Activated B cell treated with CpG ODN at 0.5 μM for 24 hours (primary cell): ENCODE measurements at places on chromosomes 11 and 22.

- DNase-seq = no peak
Observed at GRCh38 chr11:86570020-86570419, 102.4 kb downstream of the ME3 start.

DNA sequence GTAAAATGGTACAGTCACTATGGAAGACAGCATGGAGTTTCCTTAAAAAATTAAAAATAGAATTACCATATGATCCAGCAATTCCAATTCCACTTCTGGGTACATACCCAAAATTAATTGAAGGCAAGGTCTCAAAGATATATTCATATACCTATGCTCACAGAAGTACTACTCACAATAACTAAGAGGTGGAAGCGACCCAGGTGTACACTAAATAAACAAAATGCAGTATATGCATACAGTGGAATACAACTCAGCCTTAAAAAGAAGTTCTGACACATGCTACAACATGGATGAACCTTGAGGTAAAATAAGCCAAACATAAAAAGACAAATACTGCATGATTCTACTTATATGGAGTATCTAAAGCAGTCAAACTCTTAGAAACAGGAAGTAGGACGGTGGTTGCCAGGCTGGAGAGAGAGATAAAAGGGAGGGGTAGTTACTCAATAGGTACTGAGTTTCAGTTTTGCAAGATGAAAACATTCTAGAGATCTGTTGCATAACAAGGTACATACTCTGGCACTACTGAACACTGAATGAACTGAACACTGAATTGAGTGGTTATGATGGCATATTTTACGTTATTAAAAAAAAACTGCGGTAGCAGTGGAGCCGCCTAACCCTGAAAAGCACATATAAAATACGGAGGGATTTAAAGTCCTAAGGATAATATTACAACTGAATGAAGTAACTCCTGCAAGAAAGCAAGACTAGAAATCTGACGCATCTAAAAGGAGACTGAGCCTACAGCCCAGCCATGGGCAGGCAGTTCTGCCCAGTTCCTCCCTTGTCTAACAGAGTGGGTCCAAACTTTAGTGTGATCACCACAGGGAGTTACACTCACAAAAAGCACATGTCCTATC lies 12.8 kb downstream of the DGCR2 start:
- no peak for DNase-seq

DNA sequence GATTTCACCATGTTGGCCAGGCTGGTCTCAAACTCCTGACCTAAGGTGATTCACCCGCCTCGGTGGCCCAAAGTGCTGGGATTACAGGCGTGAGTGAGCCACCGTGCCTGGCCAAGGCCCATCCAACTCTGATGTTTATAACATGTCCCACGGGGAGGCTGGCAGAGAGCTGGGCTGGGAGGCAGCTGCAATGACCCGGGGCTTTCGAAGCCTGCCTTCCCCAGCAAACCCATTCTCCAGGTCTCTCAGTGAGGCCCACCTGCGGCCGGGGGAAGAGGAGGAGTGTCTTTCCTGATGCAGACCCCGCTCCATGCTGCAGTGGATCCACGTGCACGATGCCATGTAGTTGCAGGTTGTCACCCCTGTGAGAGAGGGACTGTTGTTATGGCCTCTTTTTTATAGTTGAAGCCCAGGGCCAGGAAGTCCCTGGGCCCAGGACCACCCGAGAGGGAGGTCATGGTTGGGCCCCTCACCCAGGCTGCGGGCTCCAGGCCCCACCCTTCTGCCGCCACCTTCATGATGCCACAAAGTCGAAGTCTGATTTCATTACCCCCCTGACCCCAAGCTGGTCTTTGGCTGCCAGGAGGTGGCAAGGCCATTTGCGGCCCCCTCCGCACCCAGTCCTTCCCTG lies 38.3 kb downstream of the KCNJ4 start:
- no peak for DNase-seq

DNA sequence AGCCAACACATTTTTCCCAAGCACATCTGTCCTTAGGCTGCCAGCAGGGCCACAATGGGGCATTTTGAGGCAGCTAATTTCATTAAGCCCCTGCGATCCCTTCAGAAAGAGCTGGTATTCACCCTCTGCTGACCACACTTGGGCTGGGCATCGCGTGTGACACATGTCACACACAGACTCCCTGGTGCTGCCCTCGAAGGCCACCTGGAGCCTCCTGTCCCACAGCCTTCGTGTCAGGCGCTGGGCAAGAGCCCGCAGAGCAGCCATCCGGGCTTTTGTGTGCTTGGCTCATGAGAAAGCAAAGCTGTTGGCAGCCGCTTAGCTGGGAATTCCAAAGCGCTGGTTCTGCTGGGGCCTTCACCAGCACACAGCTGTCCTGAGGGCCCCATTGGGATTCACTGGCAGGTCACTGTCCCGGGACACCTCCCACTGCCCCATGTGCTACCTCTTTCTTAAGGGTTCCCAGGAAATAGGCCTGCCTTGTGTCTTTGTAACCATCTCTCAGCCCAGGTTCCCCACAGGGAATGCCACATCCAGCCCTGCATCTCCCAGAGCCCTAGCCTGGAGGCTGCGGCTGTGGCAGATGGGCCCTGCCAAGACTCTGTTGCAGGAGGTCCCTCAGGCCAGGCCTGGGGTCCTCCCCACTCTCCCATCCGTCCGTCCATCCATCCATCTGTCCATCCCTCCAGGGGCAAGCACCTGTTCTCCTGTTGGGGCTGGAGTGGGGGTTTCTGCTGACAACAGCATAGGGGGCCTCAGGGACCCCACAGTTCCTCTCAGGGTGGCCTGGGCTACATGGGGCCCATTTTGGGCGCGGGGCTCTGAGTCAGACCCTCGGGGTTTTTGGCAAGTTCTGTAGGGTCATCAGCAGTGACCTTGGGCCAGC lies 4.9 kb downstream of the CLDN5 start:
- no peak for DNase-seq

GRCh38 chr22:35552196-35552842 lies 11.7 kb downstream of the RASD2 start:
- peak; percentile 42 for DNase-seq

GRCh38 chr22:29275167-29275566 lies 7.1 kb downstream of the EWSR1 start:
- DNase-seq = no peak
